ENCODE measurements at places on chromosomes 2 and 18. TPM values are rescaled to one million over a fixed set of nuclear protein-coding genes. Genes with fewer than 3 reads are reported as not detected.

The ACTG2 gene
- total RNA-seq: 0.23 TPM

The CAD gene
- total RNA-seq: 55.7 TPM

The CLEC4F gene
- total RNA-seq: not detected

The CHRNG gene
- total RNA-seq: not detected

The LRP2 gene
- 0.06 TPM for total RNA-seq

Data from A549 treated with Mapracorat at 1 μM for 4 hours (cell line).